ENCODE measurements at places on chromosomes 7 and 10. TPM values are rescaled to one million over a fixed set of nuclear protein-coding genes. Genes with fewer than 3 reads are reported as not detected.

TMEM178B gene
- total RNA-seq = 0.63 TPM

MEOX2 gene
- 43.2 TPM for total RNA-seq

IFT22 gene
- total RNA-seq = 20.1 TPM

GRCh38 chr7:20030417-20030816 is 186.8 kb downstream of the MACC1 start:
- H3K27ac ChIP-seq = no peak overlapping the region
- no peaks in the 10 kb centered on the region for H3K27me3 ChIP-seq
- H3K36me3 ChIP-seq = no peaks in the 10 kb centered on the region
- H3K4me3 ChIP-seq = no peak overlapping the region
- no peak for DNase-seq

GRCh38 chr10:118968060-118968459 is 61.5 kb upstream of the NANOS1 start:
- H3K27me3 ChIP-seq = no peaks in the 10 kb centered on the region
- no peak overlapping the region for H3K27ac ChIP-seq
- H3K4me3 ChIP-seq = no peak overlapping the region
- H3K4me1 ChIP-seq = no peaks in the 10 kb centered on the region

- H3K36me3 ChIP-seq = no peaks in the 10 kb centered on the region
- H3K27ac ChIP-seq = no peak overlapping the region
- no peaks in the 10 kb centered on the region for H3K4me1 ChIP-seq
- no peak overlapping the region for H3K4me3 ChIP-seq
These were observed 102.9 kb downstream of the ZNF438 start for GRCh38 chr10:30928742-30929141.

DNA sequence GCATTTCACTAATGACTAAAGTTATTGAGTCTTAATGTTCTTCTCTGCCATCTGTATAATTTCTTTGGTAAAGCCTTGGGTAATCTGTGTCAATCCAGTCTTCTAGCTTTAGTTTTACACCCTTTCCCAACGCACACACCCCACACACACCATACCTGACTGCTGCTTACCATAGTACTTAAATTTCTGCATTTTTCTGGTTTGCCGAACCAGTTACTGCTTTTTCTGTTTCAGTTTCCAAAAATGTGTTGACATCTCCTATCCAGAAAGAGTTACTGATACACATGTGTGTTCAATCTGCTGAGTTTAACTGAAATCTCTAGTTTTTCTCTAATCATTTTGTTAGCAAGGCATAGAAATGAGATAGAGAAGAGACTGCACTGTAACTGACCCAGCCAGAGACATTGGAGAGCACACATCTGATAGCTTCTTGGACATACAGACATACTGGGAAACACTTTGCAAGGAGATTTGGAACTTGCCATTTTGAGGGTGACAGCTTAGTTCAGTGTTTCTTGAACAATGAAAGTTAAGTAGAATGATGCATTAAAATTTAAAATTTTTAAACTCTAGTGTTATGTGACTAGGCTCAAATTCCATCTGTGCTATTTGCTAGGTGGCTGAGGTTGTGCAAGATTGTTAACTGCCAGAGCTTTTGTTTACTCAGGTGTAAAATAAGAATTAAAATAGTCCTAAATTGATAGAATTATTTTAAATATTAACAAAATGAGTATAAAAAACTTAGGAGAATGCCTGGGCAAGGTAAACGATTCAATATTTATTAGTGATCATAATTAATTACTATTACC is 807.6 kb downstream of the DNAJB9 start:
- DNase-seq = no peak
- no peaks in the 10 kb centered on the region for H3K27me3 ChIP-seq
- no peak overlapping the region for H3K4me3 ChIP-seq

DNA sequence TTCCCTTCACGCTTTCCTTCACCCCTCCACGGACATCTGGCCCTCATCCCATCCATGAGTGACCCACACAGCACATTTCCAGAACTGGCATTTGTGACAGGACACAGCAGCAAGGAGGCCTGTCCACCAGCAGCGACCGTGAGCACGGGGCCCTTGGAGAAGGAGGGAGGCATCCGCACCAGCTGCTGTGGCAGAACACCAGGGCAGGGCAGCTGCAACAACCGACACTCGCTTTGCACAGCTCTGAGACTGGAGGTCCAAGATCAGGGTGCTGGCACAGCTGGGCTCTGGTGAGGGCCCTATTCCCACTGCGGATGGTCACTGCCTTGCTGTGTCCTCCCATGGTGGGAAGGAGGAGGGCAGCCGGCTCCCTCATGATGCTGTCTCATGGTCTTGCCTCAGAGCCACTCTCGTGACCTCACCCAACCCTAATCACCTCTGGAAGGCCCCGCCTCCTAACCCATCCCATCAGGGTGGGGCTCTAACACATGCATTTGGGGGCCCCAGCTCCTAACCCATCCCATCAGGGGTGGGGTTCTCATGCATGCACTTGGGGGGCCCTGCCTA is 36.7 kb downstream of the PTPRN2 start:
- DNase-seq = no peak
- H3K4me3 ChIP-seq = no peak overlapping the region
- H3K4me1 ChIP-seq = peaks cover 14% of the 10 kb centered on the region
- H3K36me3 ChIP-seq = no peaks in the 10 kb centered on the region
- no peak overlapping the region for H3K27ac ChIP-seq

GRCh38 chr10:63256009-63256773 is 123.1 kb downstream of the NRBF2 start:
- no peaks in the 10 kb centered on the region for H3K36me3 ChIP-seq
- no peak for DNase-seq
- peaks cover 59% of the 10 kb centered on the region for H3K4me1 ChIP-seq

DNA sequence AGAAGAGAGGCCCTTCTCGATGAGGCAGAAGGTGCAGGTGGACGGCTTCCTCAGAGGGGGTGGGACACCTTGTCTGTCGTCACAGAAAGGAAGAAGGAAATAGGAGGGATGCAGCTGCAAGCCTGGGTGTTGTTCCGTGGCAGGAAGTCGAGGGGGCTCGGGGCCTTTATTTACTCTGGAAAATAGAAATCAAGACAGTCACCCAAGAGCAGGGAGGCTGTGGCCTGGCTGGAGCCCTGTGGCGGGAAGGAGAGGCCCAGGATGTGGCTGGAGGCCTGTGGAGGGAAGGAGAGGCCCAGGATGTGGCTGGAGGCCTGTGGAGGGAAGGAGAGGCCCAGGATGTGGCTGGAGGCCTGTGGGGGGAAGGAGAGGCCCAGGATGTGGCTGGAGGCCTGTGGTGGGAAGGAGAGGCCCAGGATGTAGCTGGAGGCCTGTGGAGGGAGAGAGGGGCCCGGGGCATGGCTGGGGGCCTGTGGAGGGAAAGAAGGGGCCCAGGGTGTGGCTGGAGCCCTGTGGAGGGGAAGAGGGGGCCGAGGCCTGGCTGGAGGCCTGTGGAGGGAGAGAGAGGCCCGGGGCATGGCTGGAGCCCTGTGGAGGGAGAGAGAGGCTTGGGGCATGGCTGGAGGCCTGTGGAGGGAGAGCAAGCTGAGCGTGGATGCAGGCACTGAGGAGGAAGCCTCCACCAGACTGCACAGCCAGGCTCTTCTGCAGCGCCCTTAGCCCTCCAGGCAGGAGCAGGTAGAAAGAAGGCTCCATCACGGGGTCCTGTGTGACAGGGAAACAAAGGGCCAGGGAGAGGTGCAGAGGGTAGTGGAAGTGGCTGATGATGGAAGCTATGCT is 97.3 kb upstream of the SFMBT2 start:
- H3K4me1 ChIP-seq = no peaks in the 10 kb centered on the region
- H3K4me3 ChIP-seq = no peak overlapping the region
- H3K27ac ChIP-seq = no peak overlapping the region
- no peak for DNase-seq
- H3K36me3 ChIP-seq = no peaks in the 10 kb centered on the region

- no peak overlapping the region for H3K4me3 ChIP-seq
- no peaks in the 10 kb centered on the region for H3K27me3 ChIP-seq
- DNase-seq = no peak
These were observed 61.7 kb downstream of the DOCK4 start for GRCh38 chr7:112144284-112145059.

Measured in tibial nerve (tissue), 4 donors.